Cortex of kidney (tissue), 1 donor: ENCODE measurements at places on chromosomes 5 and 9.

GRCh38 chr5:169992789-169993484, 12.6 kb upstream of the INSYN2B start:
- DNase-seq = no peak

- DNase-seq = no peak
Measured at GRCh38 chr9:30504502-30504905, 1879.9 kb upstream of the ACO1 start.

DNA sequence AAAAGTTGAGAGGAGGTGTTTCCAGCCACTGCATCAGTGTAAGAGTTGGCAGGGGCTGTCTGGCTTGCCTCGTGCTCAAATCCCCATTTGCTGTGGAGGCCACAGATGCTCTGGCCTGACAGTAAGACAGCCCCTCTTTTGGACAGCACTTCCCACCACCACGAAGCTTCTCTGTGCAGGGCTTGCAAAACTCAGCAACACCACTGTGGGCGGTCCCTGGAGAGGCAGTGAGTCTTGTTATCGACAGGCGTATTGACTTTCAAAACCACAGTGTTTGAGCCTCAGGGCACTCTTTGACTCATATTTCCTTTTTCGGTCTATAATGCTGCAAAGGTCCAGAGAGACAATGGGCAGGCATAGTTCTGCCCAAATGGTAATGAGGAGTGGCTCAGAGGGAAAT, 539.5 kb downstream of the EBF1 start:
- no peak for DNase-seq

GRCh38 chr9:87713278-87713987, 12.5 kb upstream of the CTSL start:
- DNase-seq = no peak

DNA sequence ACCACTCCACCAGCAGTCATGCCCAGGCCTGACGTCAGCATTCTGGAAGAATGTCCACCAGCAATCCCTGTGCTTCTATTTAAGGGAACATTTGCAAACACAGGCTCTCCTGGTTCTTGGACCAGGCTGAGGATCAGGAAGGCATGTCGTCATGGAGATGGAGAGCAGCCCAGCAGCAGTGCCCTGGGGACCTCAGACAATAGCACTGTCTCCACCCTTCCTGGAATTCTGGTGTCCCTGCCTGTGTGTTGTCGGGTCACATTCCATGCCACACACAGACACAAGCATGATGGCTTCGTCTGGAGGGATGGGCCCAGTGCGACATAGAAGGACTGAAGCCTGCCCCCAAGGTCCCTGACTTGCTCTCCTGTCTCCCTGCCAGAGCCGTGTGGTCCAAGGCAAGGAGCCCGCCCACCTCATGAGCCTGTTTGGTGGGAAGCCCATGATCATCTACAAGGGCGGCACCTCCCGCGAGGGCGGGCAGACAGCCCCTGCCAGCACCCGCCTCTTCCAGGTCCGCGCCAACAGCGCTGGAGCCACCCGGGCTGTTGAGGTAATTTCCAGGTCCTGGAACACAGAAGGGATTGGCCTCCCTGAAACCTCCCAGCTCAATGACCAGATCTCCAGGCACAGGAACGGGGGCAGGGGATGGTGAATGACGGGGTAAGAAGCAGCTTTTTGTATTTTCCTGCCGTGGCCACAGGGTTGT, 43.8 kb downstream of the STOM start:
- DNase-seq = no peak

GRCh38 chr5:14357851-14358250, 214.7 kb downstream of the TRIO start:
- DNase-seq = no peak

DNA sequence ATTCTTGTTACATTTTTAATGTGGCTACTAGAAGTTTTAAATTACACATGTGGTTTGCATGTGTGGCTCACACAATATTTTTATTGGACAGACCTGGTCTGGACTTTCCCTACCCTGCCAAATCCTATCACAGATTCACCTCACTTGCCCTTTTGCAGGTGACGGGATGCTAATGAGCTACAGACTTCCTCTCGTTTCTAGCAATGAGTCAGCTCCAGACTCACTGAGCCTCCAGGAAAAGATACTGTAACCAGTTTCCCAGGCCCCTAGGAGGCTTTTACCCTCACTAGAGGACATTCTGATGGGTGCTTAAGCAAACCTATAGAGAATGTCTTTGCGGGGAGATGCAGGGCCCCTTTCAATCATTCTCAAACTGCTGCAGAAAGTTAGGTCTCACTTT, 135.4 kb downstream of the WDR41 start:
- DNase-seq = no peak

DNA sequence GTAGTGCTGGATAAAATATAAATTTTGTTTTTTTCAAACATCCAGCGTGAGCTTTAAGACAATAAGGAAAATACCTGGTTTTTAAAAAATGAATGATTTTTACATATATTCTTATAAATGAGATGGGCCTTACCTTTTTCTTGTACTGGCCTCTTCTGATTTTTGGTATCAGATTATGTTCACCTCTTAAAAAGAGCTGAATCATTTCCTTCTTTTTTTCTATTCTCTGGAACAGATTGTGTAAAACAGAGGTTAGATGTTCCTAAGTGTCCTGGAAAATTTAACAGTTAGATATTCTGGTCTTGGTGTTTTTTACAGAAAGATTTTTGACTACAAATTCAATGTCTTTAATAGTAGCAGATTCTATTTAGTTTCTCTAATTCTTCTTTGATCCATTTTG, 74.6 kb downstream of the NDUFAF2 start:
- DNase-seq = no peak

GRCh38 chr9:123020796-123021195, 12.7 kb upstream of the GPR21 start:
- DNase-seq = no peak

GRCh38 chr5:151017897-151018296, 2.5 kb upstream of the GPX3 start:
- no peak for DNase-seq

DNA sequence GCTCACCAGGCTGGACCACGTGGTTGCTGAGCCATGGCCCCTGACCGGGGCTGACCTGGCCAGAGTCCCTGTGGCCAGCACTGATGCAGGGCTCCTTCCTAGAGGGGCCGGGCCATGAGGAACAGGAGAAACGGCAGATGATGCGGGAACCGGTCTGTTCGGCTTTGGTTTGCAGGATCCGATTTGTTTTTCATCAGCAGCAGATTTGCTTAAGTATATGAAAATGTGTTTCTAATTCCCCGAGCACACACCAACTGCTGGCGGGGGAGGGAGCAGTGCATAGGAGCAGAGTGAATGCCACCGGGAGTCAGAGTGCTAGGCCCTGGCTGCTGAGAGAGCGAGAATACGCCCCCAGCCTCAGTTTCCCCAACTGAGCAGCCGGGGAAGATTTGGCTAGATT, 13.6 kb downstream of the NTNG2 start:
- no peak for DNase-seq
